EL (cell line): ENCODE measurements at places on chromosomes 1 and 21.

DNA sequence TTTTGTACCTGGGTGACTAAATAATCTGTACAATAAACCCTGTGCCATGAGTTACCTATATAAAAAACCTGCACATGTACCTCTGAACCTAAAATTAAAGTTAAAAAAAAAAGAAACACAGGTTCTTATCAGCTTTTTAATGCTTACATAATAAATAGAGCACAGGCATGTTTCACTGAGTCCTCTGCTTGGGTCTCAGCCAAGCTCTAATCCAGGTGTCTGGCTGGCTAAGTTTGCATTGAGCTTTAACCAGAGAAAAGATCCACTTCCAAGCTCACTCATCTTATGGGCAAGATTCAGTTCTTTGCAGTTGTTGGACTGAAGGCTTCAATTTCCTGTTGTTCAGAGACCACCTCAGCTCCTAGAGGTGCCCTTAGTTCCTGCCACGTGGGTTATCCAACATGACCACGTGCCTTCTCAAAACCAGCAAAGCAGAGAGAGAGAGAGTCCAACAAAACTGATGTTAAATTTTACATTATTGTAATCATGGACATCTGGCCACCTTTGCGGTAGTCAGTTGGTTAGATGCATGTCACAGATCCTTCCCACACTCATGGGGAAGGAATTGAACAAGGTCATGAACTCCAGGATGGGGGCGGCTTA lies 68.2 kb upstream of the TMPRSS2 start:
- no peak for DNase-seq

DNA sequence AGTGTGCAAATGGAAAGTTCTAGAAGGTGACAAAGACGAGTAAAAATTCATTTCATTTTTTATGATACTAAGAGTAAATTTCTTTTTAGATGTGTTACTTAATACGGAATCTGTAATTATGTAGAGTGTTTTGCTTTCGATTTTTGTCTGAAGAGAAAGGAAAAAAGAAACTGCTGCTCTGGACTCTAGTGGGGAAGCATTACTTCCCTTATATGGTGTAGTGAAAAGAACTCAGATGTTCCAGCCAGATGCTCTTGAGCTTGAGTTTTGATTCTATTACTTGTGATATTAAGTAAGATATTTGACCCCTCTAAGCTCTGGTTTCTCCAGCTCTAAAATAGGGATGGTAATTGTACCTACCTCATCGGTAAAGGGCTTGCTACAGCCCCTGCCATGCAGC lies 12.2 kb upstream of the GPR161 start:
- DNase-seq = no peak

DNA sequence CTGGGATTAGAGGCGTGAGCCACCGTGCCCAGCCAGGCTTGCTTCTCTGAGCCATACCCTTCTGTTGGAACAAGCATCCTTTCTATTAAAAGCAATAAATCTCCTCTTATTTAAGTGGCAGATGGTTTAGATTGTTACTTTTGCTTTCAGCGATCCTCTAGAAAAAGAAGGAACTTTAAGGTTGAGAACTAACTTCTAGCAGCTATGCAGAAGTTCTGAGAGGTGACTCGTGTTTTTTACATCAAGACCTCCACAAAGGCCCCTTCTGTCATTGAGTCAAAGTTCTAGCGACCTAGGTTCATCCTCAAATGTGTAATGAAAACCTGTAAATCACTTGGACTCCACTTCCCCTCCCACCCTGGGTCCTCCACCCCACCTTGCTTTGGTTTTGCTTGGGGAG lies 30.8 kb downstream of the PLEKHO1 start:
- no peak for DNase-seq

- no peak for DNase-seq
These were observed 7.3 kb downstream of the CD244 start for GRCh38 chr1:160855181-160855981.

- DNase-seq = peak; percentile 88
These were observed 165.8 kb upstream of the C1orf105 start for GRCh38 chr1:172254521-172255222.

DNA sequence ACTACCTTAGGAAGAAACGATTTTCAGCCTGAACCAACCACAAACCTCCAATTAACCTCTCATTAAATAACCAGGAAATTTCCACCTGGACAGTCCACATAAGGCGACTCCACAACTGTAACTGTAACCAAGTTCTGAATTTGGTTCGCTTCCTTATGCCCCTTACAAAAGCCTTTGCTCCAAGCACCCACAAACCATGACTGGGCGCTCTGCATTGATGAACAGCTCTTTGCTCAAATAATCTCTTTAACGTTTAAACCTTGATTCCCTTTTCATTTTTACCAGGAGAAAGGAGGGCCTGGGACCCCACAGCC lies 38.2 kb upstream of the ZNF124 start:
- DNase-seq = no peak

DNA sequence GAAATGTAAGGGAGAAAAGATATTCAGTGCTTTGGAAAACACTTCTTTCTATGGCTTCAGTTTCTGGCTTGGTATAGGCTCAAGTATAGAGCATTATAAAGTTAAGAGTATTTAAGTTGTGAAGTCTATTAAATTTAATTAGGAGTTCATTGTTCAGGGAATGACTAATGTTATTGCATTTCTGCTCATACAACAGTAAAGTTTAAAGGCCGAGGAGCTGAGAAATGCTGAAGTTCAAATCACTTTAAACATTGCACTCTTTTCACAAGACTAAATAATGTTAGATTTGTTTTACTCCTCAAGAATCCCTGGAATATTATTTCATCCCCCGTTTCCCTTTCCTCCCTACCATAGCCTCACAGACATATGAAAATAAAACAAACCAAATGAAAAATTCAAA lies 30.1 kb downstream of the RGS5 start:
- DNase-seq = peak; percentile 20

- DNase-seq = no peak
These were observed 236.2 kb upstream of the NRIP1 start for GRCh38 chr21:15301014-15301413.

DNA sequence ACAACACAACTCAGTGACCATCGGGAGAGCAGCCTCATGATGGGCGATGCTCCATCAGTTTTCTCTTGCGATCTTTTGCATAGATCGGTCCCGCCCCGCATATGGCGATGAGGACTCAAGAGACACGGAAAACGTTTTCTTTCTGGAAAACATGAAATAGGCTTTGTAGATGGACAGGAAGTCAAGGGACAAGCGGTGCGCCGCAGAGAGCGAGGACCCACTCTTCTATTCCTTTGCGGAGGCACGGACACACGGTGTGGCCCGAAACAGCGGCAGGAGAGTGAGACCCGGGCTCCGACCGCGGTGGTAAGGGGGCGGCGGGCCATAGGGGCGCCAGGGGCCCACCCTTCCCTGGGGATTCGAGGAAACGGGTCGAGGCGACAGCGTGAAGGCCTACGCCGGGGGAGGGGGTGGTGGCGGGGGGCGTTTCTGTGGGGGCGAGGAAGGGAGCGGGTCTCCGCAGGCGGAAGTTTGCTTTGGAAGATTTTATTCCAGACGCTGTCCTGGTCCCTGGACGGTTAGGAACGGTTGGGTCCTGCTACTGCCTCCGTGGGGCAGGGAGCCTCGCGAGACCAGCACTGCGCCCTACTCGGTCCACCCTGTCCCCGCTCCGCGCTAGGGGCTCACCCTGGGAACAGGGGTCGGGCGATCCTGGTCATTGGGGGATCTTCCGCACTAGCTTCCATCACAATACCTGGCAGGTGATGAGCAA lies 796 bp upstream of the TDRKH start:
- DNase-seq = peak; percentile 45

DNA sequence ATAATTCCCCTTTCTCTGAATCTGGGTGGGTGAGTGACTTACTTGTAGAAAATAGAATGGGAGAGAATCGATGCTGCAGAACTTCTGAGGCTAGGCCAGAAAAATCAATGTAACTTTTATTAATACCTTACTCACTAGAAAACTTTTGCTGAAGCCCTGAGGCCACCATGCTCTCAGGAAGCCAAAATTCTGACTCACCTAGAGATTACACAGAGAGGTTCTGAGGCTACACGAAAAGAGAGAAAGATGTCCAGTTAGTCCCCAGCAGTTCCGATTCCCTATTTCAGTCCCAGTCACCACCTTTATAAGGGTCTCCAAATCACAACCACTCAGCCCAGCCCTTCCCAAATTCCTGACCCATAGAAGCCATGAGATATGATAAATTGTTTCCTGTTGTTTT lies 135.2 kb downstream of the NTPCR start:
- peak; percentile 52 for DNase-seq

DNA sequence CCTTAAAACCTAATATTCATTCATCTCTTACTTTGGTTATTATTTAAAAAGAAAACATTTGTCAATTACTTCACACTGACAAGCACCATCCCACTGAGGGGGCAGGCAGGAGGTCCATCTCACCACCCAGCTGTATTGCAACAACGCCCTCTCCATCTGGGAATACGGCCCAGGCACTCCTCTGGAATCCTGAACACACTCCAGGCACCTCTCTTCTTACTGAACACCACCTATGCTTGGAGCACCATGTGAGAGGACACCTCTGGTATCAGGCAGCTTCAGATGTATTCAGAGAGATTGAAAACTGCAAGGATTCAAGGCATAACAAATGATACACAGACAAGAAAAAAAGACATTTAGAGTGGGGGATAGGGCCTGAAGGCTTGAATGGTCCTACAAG lies 147.1 kb downstream of the CACNA1E start:
- no peak for DNase-seq

DNA sequence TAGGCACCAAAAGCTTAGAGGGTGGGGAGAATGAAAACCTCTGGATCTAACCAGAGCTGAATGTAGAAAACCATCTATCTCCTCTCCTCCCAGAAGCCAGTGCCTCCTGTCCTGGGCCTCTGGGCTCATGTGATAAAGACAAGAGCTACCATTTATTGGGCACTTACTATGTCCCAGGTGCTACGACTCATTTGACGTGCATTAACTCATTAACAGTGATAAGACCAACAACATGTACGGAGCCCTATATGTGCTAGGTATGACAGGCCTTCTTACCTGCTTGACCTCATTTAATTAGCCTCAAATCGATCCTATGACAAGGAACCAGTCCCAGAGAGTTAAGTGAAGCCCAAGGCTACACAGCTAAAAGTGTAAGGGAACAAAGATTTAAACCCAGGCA lies 19.7 kb downstream of the CAPZB start:
- no peak for DNase-seq

- peak; percentile 15 for DNase-seq
These were observed 84.5 kb downstream of the CC2D1B start for GRCh38 chr1:52281518-52281917.

- DNase-seq = no peak
These were observed 1.8 kb downstream of the SUMO3 start for GRCh38 chr21:44815852-44816628.

- no peak for DNase-seq
These were observed 46.5 kb downstream of the ZNHIT6 start for GRCh38 chr1:85661767-85662166.

GRCh38 chr1:47328992-47329391 lies 4.6 kb upstream of the CMPK1 start:
- no peak for DNase-seq

- peak; percentile 6 for DNase-seq
These were observed 86.9 kb upstream of the NEGR1 start for GRCh38 chr1:72369069-72369757.

GRCh38 chr21:35732788-35733187 lies 327.5 kb downstream of the SETD4 start:
- DNase-seq = no peak

GRCh38 chr21:23861911-23862504 lies 1745.3 kb downstream of the MRPL39 start:
- DNase-seq = no peak

GRCh38 chr1:7010534-7011200 lies 225.4 kb downstream of the CAMTA1 start:
- no peak for DNase-seq

GRCh38 chr1:111241797-111242196 lies 14.3 kb downstream of the CHI3L2 start:
- no peak for DNase-seq

DNA sequence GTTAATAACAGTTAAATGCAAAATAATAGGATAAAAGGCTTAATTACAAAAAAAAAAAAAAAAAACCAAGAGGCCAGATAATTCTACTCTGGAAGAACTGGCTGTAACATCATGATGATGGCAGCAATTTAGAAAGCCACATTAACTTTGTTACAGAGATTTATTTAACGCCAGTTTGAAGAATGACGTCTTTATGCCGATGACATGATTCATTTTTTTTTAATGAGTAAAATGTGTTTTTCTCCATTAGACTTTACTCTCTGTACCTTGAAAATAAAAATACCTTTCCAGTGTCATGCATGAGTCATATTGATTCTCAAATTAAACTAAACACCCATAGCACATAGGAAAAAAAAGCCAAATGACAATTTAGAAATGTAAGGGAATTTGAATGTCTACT lies 226.1 kb downstream of the RGS7 start:
- no peak for DNase-seq

GRCh38 chr1:22257290-22258275 lies 114.7 kb upstream of the WNT4 start:
- no peak for DNase-seq

- no peak for DNase-seq
These were observed 494.2 kb downstream of the KIF26B start for GRCh38 chr1:245648749-245649522.

- no peak for DNase-seq
These were observed 209.9 kb downstream of the GRIK3 start for GRCh38 chr1:36824390-36824861.

- no peak for DNase-seq
These were observed 31.7 kb downstream of the ABL2 start for GRCh38 chr1:179197690-179198297.

DNA sequence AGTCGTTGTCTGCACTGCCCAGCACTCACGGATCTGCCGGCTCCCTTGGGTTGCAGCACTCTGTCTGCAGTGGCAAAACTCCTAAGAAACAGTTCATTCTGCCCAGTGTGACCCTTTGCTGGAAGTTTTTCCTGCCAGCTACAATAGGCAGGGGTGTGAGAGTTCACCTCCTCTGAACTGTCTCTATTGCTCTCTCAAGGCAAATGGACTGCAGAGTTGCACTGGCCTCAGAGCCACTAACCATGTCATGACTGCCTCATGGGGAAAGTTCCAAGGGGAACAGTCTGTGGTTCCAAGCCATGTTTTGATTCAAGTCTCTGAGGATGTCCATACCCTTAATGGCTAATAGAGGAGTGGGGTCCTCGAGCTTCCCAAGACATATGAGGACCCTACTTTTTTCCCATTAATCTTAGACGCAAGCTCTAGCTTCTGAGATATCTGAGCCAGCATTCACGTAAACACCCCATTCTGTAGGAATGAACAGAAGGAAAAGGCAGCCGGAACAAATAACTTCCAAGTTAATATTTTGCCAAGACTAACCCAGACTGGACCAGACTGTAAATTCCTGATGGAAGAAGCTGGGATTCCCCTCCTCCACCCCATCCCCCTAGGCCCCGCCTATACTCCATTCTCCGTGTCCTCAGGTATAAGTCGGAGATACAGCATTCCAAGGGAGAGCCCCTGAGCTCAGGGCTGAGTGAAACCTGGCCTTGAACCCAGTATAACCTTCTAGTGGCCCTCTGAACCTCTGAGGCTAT lies 93.8 kb upstream of the AKT3 start:
- no peak for DNase-seq

- DNase-seq = peak; percentile 8
These were observed 47.2 kb downstream of the CAPN9 start for GRCh38 chr1:230794431-230794830.

- no peak for DNase-seq
These were observed 128.0 kb downstream of the TNNI3K start for GRCh38 chr1:74363220-74363619.
